ENCODE measurements at places on chromosomes 1 and 21. TPM values are rescaled to one million over a fixed set of nuclear protein-coding genes. Genes with fewer than 3 reads are reported as not detected.

RGS7 gene
- not detected for total RNA-seq

GRCh38 chr1:88595355-88596002 is 88.6 kb upstream of the PKN2 start:
- no peak for DNase-seq

DNA sequence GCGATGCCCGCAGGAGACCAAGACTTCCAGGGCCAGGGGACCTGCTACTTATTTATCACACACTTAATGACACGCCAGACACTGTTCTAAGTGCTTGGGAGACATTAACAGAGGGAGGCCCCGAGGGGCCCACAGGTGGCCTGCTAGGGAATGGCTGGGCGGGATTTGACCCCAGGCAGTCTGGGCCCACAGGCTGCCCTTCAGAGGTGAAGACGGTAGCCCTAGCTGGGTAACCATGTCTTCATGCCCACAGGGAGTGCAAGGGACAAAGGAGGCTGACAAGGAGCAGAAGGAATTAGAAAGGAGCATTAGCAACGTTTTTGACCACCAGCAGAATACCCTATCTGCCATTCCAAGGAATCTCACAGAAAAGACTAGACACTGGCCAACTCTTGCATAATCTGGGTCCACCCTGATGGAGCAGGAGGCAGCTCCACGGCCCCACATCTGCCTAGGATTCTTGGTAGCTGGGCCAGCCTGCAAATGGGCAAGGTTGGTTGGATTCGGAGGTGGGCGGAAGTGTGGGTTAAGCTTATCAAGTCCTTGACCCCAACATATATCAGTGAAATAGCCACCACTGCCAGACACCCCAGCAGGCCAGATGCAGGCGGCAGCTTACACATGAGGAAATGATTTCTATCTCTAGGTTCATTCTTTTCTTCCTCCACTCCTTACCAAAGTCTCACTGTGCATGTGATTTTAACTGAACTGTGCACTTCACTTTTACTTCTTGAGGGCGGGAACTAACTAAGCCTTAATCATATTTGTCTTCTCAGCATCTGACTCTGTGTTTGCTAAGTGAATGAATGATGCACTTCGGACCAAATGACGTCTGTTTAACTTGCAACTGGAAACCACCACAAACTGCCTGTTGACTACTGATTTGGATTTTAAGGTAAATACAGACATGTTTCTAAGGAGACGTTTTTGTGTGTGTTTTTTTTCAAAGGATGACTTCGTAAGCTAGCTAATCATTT is 3.4 kb upstream of the ETS2 start:
- no peak for DNase-seq

DNA sequence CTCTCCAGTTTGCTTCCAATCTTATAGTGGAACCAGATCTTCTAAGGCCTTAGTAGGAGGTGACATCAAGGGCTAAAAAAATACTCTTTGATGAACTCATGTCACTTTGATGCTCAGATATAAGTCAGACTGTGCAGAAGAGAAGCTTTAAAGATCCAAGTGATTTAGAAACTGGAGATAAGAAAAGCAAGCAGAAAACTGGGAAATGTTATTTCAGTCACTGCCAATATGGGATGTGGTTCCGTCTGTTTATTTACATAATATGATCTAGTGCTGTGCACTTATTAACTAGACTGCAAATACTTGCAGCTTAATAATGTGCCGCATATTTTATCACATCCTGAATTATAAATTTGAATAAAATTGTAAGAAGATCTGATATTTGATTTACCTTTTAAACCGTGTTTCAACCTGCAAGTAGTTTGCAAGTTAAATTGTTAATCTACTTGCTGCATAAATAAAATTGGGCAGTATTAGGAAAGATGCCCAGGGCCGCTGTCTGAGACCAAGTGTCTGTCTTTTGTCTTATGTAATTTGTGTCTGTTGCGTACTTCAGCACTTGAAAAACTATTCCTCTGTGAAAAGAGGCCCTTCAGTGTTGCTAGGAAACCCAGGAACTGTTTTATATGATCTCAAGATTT is 29.6 kb downstream of the CXADR start:
- no peak for DNase-seq

DNA sequence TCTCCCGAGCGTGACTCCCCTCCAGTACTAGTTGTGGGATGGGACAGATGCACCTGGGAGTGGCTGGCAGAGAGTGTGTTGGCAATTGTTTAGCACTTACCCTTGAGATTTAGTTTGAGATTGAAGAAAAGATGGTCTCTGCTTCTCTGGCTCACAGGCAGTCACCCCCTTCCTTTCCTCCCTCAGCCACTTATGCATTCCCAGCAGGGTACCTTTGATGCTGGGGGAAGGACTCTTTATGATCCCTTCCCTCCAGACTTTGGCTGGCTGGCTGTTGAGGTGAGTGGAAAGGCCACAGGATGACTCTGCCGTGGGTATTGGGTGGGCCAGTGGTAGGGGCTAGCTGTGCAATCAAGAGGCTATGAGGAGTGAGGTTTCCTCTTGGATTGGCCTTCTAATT is 236.8 kb downstream of the CAMTA1 start:
- DNase-seq: no peak

DNA sequence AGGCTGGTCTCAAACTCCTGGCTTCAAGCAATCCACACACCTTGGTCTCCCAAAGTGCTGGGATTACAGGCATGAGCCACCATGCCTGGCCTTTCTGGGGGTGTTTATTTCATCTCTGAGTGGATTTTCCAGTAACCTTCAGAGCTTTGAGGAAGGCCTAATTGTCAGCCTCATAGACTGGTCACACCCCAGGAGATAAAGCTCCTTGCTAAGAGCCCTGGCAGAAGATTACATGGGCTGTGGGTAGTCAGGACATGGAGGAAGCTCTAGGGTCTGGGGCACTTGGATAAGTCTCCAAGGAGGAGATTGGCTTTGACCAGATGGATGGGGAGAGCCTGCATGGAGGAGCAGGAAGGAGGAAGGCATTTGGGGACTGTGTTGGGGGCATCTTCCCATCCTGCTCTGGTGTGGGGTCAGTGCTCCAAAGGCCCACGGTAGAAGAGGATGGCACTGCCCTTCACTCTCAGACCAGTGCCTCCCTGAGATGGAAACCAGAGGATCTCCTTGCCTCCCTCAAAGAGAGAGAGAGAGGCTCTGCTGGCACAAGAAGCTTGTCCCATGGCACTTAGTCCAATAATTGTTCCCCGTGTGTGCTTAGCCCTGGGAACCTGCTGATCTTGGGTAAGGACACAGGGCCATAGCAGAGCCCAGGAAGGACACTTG is 14.7 kb upstream of the GSTM4 start:
- DNase-seq: no peak
